ENCODE measurements at places on chromosomes 7 and 10. TPM values are rescaled to one million over a fixed set of nuclear protein-coding genes. Genes with fewer than 3 reads are reported as not detected.

DNA sequence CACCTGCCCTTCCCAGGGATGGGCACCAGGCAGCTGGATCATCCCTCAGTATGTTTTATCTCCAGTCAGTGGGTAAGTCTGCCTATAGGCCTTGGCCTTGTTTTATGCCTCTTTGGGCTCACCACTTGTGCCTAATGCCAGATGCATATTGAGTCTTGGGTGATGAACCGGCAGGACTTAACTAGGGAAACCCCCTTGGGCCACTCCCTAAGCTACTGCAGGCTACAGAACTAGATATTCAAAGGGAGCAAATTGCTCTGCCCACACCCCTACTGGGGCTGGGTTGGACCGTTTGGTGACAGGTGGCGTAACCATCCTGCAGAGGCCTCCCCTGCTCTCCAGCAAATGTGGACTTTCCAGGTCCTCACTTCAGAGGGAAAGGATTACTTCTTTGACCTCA, 115.7 kb upstream of the GDF10 start:
- DNase-seq, result no peak

DNA sequence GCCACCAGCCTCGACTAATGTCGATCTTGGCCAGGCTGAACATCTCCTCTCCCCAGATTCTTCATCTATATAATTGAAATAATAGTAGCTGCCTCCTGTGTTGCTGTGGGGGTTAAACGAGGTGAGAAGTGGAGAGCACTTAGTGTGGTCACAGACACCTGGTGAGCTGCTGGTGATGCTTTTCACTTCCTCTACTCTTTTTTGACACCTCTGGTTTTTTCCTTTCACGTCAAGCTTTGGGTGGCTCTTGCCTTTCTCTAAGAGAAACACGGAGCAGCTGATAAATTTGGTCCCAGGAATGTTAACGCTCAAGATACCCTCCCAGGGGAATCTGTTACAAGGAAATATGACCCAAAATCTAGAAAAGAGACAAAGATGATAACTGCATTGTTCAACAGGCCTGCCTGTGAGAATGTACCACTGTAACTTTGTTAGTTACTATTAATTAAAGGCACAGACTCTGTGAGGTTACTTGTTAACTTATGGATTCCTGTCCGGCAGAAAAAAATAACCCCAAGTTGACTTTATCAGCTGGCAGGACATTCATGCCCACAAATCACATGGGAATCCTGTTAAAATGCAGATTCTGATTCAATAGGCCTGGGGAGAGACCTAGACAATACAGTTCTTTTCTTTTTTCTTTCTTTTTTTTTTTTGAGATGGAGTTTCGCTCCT, 9.5 kb upstream of the NPFFR1 start:
- no peak for DNase-seq

DNA sequence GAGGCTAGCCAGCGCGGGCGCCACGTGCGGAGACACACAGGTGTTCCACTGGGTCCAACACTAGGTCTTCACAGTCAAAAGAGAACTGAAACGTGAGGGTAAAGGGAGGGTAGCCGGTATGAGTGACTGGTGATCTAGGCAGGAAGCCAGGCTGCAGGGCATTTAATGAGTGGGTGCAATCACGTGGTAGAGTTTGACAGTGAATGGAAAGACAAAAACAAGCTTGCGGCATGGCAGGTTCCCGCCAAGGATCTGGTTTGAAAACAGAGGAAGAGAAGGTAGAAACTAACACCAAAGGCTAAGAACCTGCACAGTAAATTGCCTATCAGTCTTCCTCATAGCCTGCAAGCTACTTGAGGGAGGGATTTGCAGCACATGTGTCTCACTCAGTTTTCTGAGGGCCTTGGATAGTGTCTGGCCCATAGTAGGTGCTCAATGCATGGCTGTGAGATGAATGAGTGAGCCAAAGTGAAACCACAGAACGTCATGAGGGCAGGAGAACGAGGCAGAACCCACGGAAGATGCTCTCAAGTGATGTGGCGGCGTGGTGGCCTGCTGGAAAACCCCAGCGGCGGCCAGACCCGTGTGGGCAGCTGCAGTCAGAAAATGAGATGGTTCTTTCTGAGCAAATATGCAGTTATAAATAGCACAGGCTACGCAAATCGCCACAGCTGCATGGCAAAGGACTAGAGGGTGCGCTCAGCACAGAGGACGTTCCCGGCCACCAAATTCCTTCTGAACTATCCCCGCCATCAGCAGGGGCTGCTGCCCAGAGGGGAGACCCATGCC, 183.6 kb upstream of the NFE2L3 start:
- no peak for DNase-seq

DNA sequence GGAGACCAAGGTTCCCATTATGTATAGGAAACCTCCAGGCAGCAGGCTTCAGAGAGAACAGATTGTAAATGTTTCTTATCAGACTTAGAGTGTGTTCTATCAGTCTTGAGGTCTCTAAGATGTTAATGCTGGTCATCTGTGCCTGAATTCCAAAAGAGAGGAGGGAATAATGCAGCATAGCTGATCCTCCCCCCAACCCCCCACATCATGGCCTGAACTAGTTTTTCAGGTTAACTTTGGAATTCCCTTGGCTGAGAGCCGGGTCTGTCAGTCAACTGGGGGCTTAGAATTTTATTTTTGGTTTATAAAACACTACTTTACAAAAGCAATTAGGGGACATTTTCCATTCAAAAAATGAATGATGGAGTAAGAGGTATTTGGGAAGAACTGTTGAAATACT, 184.3 kb downstream of the NEBL start:
- DNase-seq, result no peak

DNA sequence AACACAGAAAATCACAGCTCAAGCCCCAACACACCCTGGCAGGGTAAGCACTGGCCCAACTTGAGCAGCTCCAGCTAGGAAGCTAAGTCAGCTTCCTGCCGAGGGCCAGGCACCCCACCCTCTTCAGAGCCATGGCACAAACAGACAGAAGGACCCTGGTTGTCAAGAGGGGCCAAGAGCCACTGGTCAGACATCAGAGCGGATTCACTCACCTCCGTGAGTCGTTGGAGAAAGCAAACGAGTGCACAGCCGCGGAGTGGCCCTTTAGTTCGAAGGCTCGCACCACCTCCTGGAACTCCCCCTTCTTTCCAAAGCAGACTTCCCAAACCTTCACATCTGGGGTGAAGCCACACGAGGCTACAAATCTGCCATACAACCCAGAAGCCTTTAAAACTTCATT, 7.4 kb downstream of the TBL2 start:
- no peak for DNase-seq

DNA sequence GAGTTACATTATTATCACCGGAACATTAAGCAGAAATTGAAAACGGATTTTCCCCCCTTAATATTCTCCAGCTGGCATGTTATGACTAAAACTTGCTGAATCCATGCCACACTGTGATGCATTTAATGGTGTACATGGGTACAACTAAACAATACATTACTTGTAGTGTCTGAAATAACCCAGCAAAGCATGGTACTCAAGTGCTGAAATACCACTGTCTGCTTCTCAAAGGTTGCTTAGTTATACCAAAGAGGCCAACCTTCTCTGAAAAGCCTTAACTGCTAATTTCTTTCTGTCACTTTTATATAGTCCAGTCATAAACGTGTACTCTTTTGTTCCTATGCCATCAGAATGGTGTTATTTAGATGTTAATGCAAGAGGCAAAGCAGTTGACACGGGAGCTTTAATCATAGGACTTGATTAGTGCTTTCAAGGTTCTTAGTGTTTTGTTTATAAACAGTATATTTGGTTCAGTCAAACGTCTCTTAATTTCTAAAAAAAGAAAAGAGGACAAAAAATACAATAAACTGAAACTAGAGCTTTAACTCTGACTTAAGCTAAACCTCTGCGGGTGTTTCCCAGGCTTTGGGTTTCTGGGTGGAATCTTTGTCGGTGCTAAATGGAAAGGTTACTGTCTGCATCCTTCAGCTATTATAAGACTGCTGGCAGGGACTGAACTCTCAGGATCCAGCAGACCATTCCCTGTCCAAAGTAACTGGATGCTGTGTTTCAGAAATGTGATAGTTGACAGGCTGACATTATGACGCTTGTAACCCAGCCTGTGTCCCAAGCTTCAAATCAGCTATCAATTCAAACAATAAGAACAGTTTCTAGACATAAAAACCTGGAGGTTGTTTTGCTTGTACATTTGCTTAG, 202.6 kb downstream of the PPP1R3A start:
- peak; percentile 53 for DNase-seq

GRCh38 chr10:97923476-97923875, 73.8 kb downstream of the GOLGA7B start:
- no peak for DNase-seq

The ADGRA1 gene
- total RNA-seq, result not detected

DNA sequence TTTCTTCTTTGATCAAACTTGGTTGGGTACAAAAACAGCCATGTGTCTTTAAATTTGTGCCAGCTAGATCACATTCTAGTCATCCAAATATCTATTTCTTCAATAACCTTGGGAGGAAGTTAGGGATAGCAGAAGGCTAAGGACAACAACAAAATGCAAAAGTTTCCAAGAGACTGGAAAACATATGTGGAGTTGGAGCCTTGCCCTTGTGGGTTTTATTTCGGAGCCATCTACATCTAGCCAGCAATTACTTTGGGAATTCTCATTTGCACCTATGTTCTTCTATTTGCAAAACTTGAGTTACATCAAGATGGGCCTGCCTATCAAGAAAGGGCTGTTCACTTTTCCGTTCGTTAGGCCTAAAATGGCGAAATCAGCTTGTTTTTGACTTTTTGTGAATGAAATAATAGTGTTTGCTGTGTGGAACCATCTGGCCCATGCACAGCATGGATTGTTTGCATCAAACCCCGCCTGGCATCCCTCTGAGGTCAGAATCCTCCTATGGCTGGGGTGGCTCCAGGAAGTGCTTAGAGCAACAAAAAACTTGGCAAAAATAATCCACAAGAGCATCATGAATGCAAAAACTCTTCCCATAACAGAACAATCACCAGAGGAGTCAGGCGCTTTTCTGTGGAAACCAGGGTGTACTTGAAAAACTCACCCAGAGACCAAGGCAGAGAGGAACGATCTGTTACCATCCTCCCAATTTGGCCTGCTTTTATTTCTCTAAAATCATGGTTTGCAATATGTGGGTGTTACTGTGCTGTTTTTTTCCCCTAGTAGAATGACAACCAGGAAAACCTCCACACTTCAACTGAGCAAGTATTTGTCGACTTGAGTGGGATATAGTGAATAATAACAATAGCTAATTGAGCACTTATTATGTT, 36.2 kb upstream of the XPNPEP1 start:
- no peak for DNase-seq

- DNase-seq, result no peak
Observed at GRCh38 chr10:93478873-93479272, 3.3 kb downstream of the MYOF start.

GRCh38 chr10:62442894-62443669, 68.9 kb downstream of the ZNF365 start:
- no peak for DNase-seq

GRCh38 chr7:30874656-30875302, 36.9 kb upstream of the AQP1 start:
- DNase-seq, result no peak

DNA sequence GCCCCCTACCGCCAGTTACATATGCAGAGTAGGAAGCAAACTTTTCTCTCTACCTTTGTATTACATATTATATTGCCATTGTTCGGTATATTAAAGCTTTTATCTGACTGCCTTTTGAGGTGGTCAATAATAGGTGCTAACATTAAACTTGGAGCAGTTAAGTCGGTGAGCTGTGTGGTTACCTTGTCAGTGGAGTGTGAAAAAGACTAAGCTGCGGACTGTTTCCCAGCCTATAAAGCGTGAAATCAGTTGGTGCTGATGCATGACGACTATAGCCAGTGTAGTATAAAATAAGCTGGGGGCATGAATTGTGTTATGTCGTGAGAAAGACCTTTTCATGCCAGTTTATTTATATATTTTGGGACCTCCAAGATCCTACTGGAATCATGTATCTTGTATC, 33.7 kb downstream of the R3HCC1L start:
- no peak for DNase-seq

DNA sequence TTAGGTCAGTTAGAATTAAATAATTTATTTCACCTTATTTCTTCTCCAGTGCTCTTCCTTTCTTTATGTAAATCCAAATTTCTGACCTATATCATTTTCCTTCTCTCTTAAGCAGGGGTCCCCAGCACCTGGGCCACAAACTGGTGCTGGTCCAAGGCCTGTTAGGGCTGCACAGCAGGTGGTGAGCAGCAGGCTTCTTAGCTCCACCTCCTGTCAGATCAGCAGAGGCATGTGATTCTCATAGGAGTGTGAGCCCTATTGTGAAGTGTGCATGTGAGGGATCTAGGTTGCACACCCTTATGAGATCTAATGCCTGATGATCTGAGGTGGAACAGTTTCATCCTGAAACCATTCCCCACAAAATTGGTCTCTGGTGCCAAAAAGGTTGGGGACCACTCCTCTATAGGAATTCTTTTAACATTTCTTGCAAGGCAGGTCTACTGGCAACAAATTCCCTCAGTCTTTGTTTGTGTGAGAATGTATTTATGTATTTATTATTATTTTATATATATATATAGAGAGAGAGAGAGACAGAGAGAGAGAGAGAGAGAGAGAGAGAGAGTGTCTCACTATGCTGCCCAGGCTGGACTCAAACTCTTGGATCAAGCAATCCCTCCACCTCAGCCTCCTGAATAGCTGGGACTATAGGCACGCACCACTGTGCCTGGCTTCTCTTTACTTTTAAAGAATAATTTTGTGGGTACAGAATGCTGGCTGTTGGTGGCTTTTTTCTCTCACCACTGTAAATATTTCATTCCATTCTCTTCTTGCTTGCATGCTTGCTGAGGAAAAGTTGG, 4.3 kb upstream of the ABCC2 start:
- DNase-seq, result peak; percentile 92

- no peak for DNase-seq
Observed at GRCh38 chr7:33904681-33905388, 504 bp upstream of the BMPER start.

The PGAM2 gene
- total RNA-seq, result not detected

- peak; percentile 100 for DNase-seq
Observed at GRCh38 chr7:117019786-117020590, 66.7 kb downstream of the ST7 start.

The OR2A1 gene
- not detected for total RNA-seq
